Vagina (tissue), 2 donors: ENCODE measurements at places on chromosomes 12 and 14.

GRCh38 chr12:47415054-47415453 is 290.8 kb downstream of the RPAP3 start:
- DNase-seq, result no peak

DNA sequence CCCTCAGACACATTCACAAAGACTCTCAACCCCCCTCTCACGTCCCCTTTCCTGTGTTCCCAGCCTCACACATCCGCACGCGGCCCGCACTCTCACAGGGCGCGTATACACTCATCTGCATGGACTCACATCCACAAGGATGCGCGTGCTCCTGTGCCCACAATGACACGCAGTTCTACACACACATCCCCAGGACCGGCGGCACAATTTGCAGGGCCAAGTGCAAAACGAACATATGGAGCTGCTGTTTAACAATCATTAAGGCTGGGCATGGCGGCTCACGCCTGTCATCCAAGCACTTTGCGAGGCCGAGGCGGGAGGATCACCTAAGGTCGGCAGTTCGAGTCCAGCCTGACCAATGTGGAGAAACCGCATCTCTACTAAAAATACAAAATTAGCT is 36.4 kb upstream of the EML1 start:
- DNase-seq, result no peak

- DNase-seq, result no peak
Observed at GRCh38 chr12:106197906-106198623, 49.8 kb downstream of the CKAP4 start.

DNA sequence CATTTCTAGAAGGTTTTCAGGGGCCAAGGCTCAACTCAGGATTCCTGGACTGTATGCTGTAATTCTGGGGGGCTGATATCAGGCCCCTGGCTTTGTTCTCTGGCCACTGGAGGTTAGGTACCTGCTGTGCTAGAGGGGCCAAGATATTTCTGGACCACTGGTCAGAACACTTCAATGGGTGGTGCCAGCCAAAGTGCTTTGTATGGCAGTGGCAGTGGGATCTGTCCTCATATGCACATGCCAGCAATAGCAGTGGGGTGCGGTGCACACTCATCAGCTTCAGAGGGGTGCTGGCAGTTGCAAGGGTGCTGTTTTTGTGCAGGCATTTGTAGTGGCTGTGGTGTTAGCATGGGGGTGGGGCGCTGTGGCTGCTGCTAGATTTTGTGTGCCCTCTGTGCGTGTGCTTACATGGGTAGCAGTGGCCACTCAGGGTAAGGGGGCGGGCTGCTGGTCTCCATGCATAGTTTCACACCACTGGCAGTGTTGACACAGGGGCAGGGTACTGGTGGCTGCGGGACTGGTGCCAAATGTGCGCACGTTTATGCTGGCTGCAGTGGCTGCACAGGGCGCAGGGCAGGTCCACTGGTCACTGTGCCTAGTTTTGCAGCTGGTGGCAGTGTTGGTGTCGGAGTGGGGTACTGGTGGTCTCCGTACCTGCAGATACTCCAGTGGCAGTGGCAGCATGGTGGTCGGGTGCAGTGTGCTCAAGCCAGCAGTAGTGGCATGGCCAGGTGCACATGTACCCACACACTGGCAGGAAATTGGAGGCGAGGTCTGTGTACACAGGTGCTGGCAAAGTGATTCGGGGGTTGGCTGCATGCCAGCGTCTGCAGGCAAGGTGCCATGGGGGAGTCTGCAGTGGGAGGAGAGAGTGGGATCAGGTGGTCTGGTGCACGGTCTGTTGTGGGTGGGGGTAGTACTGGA is 12.6 kb downstream of the NOPCHAP1 start:
- no peak for DNase-seq

GRCh38 chr12:108833355-108833733 is 24.0 kb downstream of the SSH1 start:
- DNase-seq, result no peak

- DNase-seq, result no peak
Observed at GRCh38 chr14:100867631-100868315, 35.7 kb downstream of the RTL1 start.

DNA sequence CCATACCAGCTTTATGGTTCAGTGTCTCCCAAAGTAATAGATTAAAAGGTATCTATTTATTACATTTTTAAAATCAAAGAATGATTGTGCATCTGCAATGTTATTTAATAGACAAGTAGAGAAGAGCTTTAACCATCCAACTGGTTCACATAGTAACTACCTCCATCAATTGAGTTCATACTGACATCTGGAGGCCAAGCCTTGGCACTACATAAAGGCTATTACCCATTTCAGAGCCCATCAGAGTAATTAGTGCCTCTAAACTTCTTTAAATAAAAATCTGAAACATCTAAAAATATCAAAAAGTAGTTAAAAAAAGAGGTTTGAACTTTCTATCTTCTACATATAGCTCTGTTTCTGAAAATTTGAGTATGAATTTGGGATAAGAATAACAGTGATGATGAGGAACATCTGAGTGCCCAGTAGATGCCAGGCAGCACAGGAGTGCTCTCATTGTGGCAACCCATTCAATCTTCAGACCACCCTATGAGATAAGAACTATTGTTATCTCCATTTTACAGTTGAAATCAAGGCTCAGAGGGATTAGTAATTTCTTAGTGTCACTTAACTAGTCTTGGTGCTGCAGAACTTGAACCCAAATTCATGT is 132.9 kb upstream of the DAAM1 start:
- no peak for DNase-seq

DNA sequence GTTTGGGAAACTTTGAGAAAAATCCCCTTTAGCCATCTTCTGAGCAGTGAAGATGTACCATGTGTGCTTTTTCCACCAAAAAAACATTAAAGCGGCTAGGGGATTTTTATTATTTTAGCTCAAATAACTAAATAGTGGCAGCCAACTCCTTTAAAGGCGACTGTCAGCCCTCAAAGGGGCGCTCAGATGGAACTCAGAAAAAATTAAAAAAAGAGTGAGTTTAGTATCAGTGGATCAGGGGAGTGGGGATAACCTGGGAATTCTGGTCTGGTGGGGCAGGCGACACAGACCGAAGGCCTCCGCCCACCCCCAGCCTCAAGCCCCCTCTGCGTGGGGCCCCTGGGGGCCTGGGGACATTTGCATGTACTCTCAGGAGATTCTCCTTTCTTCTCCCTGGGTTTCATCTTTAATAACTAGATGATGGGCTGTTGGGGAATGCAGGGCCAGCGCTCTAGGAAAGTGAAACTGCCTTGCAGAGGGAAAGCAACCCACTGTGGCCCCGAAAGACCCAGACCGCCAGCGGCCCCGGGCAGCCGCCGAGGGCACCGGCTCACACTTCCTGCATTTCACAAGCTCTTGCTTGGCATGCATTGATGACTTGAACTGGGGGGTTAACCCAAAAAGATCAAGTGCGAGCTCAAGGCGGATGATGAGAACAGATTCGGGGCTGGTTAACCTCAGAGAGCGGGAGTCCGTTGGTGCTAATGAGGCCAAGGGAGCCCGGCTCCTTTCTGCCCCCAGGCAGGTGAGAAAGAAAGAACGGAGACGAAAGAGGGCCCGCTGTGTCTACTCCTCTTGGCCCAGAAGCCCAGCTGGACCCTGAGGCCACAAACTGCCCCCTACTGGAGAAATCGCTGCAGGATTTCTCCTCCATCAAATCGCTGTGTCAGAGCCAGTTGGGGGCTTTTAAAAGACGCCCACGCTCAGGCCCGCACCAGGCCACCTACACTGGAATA is 7.3 kb upstream of the BATF start:
- DNase-seq, result no peak

GRCh38 chr14:86935241-86935885 is 1057.6 kb downstream of the GALC start:
- DNase-seq, result no peak

DNA sequence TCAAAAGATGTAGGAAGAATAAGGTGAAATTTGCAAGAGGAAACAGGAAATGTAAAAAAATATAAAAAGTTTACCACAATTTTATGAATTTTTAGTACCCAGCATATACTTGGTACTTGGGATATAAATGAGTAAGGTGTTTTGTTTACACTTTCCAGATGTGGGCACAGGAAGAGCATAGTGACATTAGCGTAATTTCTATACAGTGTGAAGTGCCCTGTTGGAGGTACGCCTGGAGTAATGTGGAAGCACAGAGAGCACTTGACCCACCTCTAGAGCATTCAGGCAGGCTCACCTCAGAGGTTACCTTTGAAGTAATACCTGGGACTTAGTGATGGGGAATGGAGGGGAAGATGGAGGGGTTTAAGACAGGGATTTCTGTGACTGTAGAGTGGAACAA is 89.5 kb downstream of the AEBP2 start:
- DNase-seq, result no peak

DNA sequence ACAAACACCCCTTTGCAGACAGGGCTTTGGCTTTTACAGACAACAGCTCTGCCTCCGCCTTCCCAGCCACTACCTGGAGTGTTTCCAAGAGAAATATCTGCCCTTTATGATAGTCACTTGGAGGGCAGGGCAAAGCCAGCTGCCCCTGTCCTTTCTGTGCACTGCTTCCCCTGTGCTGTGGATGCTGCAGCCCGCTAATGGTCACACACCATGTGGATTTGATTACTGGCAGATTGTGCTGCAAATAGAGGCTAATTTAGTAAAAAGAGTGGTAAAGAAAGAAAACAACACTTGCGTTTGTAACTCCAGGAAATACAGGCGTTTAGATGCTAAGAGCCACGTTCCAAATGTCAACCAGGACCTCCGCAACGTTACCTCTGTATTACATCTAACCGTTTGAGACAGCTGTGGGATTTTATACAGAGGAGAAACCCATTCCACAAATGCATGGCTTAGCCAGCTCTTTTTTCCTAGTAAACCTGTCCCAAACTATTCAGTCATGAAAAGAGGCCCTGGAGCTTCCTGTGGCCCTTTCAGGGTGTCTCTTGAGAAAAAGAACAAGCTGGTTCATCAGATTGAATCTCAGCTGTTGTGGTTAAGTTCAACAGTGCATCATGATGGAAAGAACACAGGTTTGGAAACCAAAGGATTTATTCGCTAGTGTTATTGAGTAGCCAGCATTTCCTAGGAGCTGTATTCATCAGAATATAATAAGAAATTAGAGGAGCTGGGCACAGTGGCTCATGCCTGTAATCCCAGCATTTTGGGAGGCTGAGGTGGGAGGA is 30.1 kb upstream of the PWP1 start:
- no peak for DNase-seq

GRCh38 chr12:31214626-31215517 is 111.1 kb downstream of the SINHCAF start:
- no peak for DNase-seq

GRCh38 chr14:99415496-99416281 is 65.0 kb downstream of the SETD3 start:
- no peak for DNase-seq

DNA sequence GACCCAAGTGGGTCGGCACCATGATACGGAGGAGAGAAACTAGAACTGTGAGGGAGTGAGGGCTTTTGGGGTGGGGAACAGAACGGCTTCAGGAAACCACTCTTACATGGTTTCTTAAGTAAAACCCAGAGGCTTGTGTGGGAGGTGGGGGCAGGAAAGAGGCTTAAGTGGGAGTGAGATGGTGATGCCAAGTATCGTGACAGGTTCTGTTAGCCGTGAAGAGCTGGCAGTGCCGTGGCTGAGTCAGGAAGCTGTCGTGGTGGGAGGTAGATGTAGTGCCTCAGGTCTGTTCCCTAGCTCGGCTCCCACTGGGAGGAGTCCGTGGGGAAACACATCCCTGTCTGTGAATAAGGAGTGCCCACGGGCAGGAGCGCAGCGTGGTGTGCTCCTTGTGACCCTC is 185.8 kb upstream of the FKBP4 start:
- no peak for DNase-seq

DNA sequence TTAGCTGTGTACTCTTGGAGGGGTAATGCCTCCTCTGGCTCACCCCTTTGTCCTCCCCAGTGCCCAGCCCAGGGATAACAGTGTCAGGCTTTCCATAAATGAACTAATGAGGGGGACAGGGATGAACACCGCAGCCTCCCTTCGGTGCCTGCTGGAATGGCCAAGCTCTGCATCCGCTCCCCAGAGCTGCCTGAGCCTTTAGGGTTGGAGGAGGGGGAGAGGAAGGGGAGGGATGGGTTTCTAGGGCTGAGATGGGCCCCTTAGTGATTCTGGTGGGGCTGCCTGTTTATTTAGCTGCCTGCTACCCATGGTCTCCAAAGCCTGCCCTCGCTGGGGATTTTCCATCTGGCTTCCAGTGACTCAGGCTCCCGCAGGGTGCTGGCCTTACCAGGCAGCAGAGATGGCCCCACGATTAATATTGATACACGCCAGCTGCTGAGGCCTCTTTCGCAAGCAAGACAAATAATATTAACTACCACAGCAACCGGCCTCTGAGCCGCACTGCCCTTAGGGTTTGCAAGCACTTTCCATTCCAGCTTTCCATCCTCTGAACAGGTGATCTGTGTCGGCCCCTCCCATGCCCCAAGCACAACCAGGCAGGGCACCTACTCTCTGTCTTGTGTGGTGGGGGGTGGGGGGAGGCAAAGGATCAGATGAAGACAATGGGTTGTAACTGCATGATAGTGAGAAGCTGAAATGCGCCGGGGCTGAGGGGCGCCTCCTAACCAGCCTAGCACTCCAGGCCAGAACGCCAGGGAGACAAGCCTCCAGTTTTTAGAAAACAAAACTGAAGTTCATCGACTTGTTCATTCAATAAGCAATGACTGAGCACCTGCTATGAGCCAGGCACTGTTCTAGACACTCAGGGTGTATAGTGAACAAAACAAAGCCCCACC is 56.7 kb downstream of the C14orf132 start:
- no peak for DNase-seq
